ENCODE measurements at places on chromosomes 16 and 17.
A peak's percentile ranks its signal among the peaks of the same experiment; 100 is the strongest.

- DNase-seq, result peak; percentile 66
These were observed 1.3 kb upstream of the HIC1 start for GRCh38 chr17:2053380-2054261.

DNA sequence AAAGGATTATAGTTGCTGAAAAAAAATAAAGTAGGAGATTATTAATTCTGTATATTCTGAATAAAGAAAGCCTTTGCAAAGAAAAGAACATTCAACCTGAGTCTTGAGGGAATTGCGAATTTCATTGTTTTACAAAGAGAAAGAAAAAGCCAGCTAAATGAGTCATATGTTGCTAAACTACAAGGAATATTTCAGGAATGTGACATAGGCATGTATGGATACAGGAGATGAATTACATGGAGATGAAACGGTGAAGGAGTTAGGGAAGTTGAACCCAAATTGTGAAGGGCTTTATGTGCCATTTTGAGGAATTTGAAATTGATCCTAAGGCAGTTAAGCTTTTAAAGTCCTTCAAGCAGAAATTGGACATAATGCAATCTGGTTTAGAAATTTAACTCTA, 177.3 kb upstream of the RBL2 start:
- DNase-seq, result no peak

DNA sequence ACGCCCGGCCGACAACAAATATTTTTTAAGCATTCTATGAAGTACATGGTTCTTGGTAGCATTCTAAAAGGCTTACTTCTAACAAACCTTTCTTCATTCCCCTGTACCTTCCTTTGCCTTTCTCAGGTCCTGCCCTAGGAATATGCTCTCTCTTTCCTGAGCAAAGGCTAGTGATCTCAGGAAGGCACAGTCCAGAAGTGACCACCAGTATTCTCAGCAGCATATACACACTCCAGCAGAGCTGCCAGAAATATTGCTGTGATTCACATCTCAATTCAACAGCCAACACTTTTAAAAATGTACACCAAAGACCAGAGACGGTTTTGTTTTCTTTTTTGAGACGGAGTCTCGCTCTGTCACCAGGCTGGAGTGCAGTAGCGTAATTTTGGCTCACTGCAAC, 41.4 kb upstream of the ANKFY1 start:
- DNase-seq, result no peak

GRCh38 chr16:58614860-58615259, 14.8 kb downstream of the CNOT1 start:
- no peak for DNase-seq

- no peak for DNase-seq
These were observed 82.7 kb upstream of the PIRT start for GRCh38 chr17:10920558-10921108.

All from activated CD4-positive, alpha-beta T cell treated with anti-CD3 and anti-CD28 coated beads, Interleukin-10, Interleukin-2, amounts not matched to agents 100 ng/mL and 50 ng/mL, durations not matched to agents 16 hours and 8 hours (primary cell).